ENCODE measurements at places on chromosomes 2 and 18. TPM values are rescaled to one million over a fixed set of nuclear protein-coding genes. Genes with fewer than 3 reads are reported as not detected.

DNA sequence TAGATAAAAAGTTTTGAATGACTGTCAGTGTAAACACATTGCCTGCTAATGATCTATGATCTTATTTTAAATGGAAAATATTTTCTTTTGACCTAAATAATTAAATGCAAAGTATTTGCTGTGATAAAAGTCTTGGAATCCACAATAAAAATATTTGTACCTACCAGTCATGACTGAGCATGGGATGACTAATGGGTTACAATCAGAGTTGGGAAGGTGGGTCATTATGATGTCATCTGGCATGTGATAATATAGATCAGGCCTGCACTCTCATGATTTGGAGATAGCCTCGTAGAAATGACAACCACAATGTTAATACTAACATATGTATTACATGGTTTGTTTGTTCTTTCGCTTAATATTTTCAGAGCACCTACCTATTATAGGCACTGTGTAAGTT lies 848.8 kb upstream of the KLHL29 start:
- no peak for DNase-seq

- DNase-seq = no peak
Measured at GRCh38 chr2:67873916-67874315, 188.9 kb downstream of the C1D start.

Gene CCDC150
- total RNA-seq = 0.72 TPM

GRCh38 chr18:76963936-76964335 lies 141.6 kb downstream of the ZNF236 start:
- DNase-seq = no peak

GRCh38 chr2:126656431-126657147 lies 631 bp downstream of the GYPC start:
- no peak for DNase-seq

DNA sequence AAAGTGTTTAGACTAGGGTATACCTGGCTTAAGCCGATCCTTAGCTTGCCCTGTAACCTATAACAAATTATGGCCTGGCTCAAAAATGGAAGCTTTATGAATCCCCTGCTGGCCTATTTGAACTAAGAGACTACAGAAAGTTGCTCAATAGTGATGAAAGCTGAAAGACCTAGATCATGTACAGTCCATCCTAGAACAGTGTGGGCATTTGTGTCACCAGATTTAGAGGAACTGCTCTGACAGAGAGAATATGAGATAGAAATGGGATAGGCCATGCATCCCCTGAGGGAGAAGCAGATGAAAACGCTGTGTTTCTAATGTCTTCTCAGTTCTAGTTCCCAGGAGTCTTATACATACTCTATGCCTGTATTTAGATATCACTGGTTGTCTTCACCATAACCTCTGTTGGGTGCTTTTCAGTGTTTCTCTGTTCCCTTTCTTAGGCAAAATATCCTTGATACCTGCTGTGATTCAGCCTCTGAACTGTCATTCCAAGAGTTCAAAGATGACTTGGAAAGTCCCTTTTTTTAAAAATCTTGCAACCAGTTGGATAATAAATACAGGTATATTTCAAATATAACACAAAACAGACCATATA lies 246.9 kb upstream of the SLC39A10 start:
- DNase-seq = no peak

DNA sequence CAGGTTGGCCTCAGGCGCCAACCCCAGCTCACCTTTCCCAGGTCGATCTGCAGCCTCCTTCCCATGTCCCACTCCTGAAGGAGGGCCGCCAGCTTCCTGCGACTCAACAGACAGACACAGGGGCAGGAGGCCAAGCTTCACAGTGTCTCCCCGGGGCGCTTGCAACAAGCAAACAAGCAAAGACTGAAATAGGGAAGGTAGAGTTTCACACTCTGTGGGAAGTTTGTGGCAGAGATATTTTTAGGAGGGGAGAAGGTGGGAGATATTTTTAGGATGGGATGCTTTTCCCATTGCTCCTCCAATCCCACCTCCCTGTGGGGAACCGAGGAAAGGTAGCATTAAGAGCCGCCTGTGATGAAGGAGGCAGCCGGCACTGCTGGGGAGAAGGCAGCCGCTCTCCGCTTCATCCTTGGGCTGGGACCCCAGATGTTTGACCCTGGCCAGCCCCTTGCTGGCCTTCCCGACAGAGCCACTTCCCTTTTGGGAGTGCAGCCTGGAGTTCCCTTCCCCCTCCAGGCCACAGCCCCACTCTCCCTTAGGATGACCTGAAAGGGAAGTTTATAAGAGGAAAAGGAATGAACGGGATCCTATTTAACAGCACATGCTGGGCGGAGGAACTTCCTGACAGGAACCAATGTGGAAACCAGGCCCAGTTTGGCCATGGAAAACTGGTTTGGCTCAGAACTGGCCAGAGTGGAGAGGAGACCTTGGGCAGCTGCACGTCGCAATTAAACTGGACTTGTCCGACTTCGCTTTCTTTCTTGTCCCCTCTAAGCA lies 142.2 kb upstream of the SMAD2 start:
- no peak for DNase-seq

Gene MPP4
- not detected for total RNA-seq

- DNase-seq = no peak
Measured at GRCh38 chr2:207182911-207183310, 17.2 kb upstream of the KLF7 start.

Gene SERPINB13
- 34.2 TPM for total RNA-seq

- DNase-seq = no peak
Measured at GRCh38 chr2:85736456-85737355, 17.1 kb upstream of the ATOH8 start.

DNA sequence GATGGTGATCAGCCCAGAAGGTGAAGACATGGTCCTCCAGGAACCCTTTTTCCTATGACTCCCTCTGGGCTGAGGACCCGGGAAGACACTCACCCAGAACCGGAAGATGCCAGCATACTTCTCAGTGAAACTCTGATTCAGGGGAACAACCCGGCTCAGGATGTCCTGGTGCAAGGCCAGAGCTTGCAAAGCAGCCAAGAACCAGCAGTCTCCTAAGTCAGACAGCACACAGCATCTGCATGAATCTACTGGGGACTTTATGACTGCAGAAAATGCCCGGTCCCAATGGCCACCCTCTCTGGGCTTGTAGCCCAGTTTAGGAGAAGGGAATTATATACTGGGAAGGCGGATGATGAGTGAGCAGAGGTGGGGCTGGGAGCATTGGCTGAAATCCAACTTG lies 15.3 kb downstream of the CAPN14 start:
- no peak for DNase-seq

Gene GCA
- total RNA-seq = 32.6 TPM

DNA sequence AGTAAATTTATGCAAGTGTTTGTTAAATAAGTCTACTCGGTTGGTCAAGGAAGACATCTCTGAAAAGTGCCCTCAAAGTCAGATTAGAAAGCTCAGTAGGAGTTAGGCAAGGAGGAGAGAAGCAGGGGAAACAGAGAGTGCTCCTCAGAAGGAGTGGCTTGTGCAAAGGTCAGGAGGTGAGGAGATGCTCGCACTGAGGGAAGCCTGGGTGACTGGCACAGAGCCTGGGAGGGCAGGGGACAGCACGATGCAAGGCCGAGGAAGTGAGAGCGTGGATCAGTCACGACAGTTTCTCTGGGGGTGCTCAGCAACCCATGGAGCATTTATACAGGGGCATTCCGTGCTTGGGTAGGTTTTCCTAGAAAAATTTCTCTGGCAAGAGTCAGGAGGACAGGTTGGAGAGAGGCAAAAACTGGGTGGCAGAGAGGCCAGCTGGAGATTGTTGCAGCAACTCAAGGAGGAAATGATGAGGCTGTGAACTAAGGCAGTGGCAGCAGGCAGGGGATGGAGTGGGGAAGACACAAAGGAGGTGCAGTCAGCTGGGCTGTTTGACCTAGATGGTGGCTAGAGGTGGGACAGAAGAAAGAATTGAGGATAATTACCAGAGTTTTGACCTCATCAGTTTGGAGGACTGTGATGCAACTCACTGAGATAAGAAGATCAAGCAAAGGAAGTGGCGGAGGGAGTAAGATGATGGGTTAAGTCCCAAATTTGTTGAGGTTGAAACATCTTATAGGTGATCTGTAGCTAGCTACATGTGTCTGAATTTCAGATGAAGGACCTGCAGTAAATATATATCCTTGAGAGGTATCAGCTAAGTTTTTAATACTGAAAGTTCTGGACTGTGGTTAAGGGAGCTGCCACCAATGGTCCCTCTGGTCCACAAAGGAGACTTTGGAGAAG lies 52.4 kb downstream of the BCL2 start:
- no peak for DNase-seq

Gene POTEE
- total RNA-seq = not detected

DNA sequence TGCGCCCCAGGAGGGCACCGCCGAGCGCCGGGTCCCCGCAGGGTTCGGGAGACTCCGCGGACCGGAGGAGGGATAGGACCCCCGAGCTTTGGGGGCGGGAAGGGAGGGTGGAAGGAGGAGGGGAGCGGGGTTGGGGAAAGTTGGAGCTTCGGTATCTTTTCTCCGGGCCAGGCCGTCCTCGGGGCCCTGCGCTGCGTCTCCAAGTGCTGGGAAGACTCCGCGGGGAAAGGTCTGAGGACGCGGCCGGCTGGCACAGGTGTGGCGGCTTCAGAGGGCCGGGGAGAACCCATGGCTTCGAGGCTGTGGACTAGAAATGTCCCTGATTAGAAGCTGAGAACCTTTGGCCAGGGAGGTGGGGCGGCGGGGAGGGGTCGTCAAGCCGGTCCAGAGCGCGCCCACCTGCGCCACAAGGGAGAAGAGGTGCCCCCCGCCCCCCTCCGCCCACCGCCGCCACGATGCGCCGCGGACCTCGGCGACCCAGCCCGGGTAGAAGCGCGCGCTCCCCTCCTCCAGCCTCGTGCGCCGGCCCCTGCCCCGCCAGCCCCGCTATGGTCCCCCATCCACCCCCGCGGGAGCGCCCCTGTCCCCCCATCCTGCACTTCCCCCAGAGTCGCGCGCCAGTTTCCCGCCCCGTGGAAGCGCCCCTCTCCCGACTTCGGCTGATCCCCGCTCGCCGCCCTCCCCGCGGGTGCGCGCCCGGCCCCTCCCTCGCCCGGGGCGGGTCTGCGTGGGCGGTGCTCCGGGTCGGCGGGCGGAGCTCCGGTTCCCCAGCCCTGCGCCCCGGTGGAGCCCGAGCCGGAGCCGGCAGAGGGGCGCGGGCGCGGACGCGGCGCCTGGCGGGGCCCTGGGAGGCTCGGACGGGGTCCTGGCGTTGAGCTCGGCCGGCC lies at the start of gene SNTG2:
SNTG2 (plus strand) TSS at position 770 of the 887 bp plus-strand sequence. CDS start 148 bp downstream, outside the sequence.
- no peak for DNase-seq

Gene ADRA2B
- 0.95 TPM for total RNA-seq

GRCh38 chr2:219131327-219131726 lies 29.3 kb downstream of the NHEJ1 start:
- no peak for DNase-seq

Gene IL18R1
- 3.6 TPM for total RNA-seq

DNA sequence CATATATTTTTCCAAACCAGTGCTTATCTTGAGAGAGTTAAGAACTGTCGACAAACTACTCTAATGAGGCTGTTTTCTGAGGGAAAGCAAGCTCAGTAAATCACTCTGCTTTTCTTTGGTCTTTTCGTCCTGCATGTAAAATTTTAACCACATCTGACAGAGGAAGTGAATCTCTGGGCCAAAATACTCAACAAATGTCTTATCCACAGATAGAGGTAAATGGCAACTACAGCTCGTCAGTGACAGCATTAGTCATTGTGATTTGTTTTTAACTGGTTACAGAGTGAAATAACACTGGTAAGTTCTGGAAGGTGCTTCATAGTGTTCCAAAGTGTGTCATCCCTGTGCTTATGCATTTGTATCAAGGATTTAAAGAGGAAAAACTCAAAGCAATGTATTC lies 82.6 kb upstream of the SLC8A1 start:
- DNase-seq = no peak

DNA sequence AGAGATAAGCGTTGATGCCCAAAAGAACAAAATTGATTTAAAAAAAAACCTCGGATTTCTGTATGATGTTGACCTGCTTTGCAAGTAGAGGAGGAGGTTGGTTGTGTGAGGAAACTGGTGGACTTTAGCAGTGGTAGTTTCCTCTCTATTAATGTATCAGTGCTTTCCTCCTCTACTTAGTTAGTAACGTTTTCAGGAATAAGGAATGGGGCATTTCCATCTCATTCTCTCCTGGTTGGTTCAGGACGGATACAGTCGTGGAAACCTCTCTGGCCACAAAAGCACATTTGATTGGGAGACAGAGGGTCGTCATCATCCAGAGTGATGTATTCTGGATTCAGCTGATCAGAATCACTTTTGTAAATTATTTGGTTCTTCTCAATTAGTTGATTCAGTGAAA lies 1.5 kb downstream of the FHOD3 start:
- DNase-seq = no peak

DNA sequence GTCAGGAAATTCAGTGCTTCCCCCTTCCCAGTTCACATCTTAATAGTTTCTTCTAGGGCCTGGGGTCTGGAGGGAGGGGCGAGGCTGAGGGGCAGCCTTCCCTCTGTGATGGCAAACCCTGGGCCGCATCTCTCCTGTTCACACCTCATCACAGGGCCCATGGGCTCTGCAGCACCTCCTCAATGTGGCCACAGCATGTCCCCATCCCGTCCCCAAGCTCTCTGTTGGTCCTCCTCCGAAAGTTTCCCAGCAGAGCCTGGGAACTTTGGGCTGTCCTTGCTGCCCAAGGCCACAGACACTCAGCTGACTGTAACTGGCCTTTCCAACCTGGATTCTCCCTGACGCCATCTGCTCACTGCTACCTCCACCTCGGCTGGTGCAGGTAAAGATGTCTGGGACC lies 112.7 kb upstream of the PTPRM start:
- no peak for DNase-seq

- DNase-seq = no peak
Measured at GRCh38 chr18:12011957-12012549, 30.7 kb downstream of the IMPA2 start.

DNA sequence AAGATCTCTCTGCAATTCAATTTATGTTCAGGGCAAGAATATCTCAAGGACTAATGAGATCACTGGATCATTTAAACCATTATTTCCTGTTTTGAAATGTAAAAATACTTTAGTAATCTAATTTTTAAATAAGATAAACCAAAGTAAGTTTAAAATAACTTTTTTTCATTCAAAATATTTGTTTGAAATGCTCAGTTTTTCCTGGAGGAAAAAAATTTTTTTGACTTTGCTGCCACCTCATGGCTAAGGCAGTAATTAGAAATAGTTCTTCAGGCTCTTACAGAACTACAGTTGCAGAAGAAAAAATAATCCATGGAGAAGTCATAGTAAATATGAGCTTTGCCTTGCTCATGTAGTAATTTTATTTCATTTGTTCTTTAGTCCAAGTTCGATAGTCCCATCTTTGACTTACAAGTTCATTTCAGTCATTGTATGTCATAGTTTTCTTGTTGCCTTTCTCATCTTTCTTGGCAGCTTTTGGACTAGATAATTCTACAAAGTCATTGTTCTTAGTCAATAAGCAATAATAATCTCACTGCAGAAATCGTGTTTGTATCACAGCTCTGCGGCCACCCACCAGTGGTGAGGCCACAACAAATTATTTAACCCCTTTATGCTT lies 127.4 kb downstream of the DPP4 start:
- DNase-seq = no peak

Measured in lower leg skin (tissue), 4 donors.